Psoas muscle (tissue), 8 donors: ENCODE measurements at places on chromosomes 3 and 15. TPM values are rescaled to one million over a fixed set of nuclear protein-coding genes. Genes with fewer than 3 reads are reported as not detected.

The NCK1 gene
- total RNA-seq, result 25.4 TPM

The LTF gene
- total RNA-seq, result 2.7 TPM

DNA sequence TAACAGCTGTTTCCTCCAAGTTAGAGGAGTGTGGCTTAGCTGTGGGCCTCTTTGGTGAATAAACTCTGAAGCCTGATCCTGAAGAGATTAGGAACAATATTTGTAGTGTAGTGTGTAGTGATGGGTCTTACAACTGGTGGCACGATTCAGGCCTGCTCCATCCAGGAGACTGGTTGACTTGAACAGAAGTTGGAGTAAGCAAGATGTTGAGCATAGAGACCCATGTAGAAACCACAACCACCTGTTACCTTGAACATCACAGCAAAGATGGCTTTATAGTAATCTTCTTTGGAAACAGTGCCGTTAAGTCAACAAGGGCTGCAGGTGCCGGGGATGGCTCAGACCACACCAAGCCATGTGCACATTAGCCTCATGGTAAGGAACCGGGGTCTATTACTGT is 74.2 kb upstream of the RASGRP1 start:
- H3K4me3 ChIP-seq, result no peak overlapping the region
- no peak for DNase-seq

DNA sequence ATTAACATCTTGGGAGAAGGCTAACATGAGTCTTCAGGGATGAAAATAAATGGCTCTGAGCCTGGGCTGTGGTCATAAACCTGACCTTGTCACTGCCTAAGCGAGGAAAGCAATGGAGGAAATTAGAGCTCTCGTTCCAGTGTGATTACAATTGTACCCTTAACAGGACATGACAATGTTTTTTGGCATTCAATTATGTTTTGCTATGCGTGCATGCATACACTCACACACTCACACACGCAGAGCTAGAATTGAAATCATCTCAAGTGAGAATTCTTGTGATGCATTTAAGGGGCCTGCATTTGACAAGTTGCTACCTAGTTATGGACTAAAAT is 24.1 kb downstream of the ZNF80 start:
- no peak overlapping the region for H3K27ac ChIP-seq
- H3K36me3 ChIP-seq, result no peaks in the 10 kb centered on the region
- peak overlapping the region; percentile 29 for H3K4me3 ChIP-seq
- no peaks in the 10 kb centered on the region for H3K4me1 ChIP-seq

- H3K4me1 ChIP-seq, result peaks cover 7% of the 10 kb centered on the region
- H3K36me3 ChIP-seq, result no peaks in the 10 kb centered on the region
- no peak for DNase-seq
- H3K4me3 ChIP-seq, result no peak overlapping the region
- no peak overlapping the region for H3K27ac ChIP-seq
Observed at GRCh38 chr15:96058103-96058851, 272.2 kb upstream of the NR2F2 start.

DNA sequence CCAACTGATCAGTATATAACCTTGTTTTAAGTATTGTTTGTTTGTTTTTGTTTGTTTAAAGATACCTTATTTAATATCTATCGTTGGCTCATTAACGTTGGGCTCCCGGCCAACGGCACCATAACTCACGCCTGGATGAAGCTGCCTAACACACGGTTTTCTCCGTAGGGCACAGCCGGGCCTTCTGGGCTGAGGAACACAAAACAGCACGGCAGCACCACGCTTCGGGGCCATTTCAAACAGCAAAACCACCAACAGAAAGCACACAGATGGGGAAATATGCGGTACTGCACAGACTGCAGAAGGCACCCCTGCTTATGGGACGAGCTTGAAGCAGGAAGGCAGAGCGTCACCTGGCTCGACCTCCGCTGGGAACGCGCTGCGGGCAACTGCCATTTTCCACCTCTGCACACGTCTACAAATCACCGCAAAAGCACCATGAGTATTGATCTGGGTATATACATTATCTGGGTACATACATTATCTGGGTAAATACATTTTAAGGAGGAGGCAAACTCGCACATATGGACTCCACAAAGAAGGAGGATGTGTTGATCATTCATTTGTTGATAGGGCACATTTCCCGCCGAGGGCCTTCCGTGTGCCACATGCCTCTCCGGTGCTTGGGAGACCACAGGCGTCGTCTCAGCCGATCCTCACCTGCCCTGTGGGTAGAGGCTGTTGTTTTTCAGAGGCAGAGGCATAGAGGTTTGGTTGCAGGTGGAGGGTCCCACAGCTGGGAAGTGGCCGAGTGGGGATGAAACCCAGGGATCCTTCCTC is 123.7 kb upstream of the ATP2B2 start:
- H3K27me3 ChIP-seq, result peaks cover 3% of the 10 kb centered on the region
- no peak for DNase-seq
- no peak overlapping the region for H3K4me3 ChIP-seq
- no peaks in the 10 kb centered on the region for H3K36me3 ChIP-seq
- no peaks in the 10 kb centered on the region for H3K4me1 ChIP-seq
